ENCODE measurements at places on chromosomes 3 and 15. TPM values are rescaled to one million over a fixed set of nuclear protein-coding genes. Genes with fewer than 3 reads are reported as not detected.

Gene SLC28A1
- total RNA-seq = not detected

- H3K4me3 ChIP-seq = no peak overlapping the region
- no peak for DNase-seq
- no peaks in the 10 kb centered on the region for H3K36me3 ChIP-seq
- H3K4me1 ChIP-seq = peaks cover 18% of the 10 kb centered on the region
- H3K27ac ChIP-seq = no peak overlapping the region
Measured at GRCh38 chr3:99950921-99951320, 133.3 kb downstream of the CMSS1 start.

- DNase-seq = no peak
- no peaks in the 10 kb centered on the region for H3K27me3 ChIP-seq
- H3K4me3 ChIP-seq = no peak overlapping the region
- peaks cover 1% of the 10 kb centered on the region for H3K4me1 ChIP-seq
Measured at GRCh38 chr3:28279770-28280169, 38.4 kb downstream of the CMC1 start.

DNA sequence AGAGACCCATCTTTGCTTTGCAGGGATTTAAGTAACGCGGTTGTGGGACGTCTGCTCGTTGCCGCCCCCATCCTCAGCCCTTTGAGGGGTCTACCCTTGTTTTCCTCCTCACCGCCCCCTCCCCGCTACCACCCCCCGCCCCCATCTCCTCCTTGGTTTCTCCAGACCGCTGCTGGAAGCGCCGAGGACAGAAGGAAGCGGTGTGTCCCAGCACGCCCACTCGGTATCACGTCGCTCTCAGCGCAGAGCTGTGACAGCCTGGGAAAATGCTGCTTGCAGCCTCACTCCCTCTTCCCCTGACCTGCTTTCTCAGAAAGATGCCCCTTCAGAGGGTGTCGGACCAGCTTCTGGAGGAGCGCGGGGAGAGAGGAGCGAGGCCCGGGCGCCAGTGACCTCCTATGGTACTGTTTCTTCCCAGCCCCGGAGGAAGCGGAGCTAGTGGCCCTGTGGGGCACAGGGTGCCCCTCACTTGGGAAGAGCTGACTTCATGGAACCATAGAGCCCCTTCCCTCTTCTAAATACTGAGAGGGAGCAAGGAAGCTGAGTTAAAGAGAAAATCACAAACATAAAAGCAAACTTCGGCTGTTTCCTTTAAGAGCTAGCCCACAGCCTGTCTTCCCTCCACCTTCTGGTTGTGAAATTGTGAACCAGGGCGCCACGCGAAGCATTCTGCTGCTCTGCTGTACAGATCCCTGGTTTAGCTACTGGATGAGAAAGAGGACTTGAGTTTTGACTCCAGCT lies 698 bp downstream of the IL1RAP start:
- peak overlapping the region; percentile 89 for H3K4me3 ChIP-seq
- H3K36me3 ChIP-seq = peaks cover 22% of the 10 kb centered on the region
- DNase-seq = peak; percentile 27
- peaks cover 3% of the 10 kb centered on the region for H3K27me3 ChIP-seq

DNA sequence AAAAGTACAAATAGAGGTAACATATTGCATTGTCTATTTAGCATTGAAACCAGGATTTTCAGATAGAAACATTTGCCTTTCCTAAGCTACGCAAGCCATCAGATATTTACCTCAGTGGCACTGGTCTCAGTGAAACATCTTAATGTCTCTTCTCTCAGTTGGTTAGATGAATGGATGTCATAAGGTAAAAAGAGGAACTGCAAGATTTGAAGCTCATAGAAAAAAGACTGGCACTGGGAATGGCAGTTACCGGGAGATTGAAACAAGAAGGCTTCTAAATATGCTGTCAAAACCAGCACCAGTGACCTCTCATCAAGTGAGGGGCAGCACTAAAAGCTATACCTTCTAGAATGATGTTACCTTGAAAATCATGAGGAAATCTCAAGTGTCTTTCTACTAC lies 486.4 kb downstream of the FHIT start:
- H3K4me3 ChIP-seq = no peak overlapping the region
- no peak for DNase-seq

DNA sequence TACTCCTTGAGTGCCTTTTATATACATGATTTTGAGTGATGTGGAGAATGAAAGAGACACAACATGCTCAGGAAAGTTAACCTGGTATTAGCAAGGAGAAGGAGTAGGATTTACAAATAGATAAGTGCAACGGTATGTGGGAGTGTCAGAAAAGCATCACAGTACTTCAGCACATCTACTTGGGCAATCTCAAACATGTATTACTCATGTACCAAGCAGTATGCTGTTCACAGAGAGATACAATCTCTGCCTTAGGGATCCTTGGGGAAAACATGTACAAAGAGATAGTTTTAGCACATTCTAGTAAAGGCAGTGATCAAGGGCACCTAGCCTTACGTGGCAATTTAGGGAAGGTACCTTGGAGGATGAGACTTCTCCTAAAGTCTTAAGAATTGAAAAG lies 146.5 kb downstream of the FILIP1L start:
- no peaks in the 10 kb centered on the region for H3K36me3 ChIP-seq
- no peaks in the 10 kb centered on the region for H3K27me3 ChIP-seq
- DNase-seq = no peak

DNA sequence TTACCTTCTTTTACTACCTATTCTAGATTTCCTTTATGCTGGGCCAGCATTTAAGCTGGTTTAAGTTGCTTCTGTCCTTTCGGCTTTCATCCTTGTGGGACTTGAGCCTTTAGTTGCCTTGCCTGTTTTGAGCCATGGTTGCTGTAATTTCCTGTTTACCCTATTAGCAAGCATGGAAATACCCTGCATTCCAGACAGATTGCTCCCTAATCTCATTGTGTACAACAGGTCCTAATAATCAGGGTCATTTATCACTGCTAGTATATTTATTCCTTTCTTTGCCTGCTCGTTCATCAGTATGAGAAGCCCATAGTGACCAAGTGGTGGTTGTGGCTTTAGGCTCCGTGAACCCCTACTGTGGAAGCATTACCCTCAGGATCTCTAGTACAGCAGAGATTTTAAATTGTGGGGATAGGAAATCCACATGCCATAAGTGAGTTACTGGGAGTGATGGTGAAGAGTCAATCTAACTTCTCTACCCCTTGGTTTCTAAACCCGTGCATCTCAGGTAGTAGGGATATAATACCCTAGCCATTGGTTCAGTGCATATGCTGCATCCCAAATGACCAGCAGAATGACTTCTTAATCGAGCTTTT lies 31.9 kb downstream of the NCK1 start:
- H3K4me3 ChIP-seq = no peak overlapping the region
- H3K4me1 ChIP-seq = peaks cover 30% of the 10 kb centered on the region
- peaks cover 32% of the 10 kb centered on the region for H3K36me3 ChIP-seq
- no peaks in the 10 kb centered on the region for H3K27me3 ChIP-seq
- no peak overlapping the region for H3K27ac ChIP-seq
